Activated naive CD4-positive, alpha-beta T cell treated with anti-CD3 and anti-CD28 coated beads for 36 hours (primary cell): ENCODE measurements at places on chromosomes 1 and 21. TPM values are rescaled to one million over a fixed set of nuclear protein-coding genes. Genes with fewer than 3 reads are reported as not detected.

Gene TNNI3K
- total RNA-seq = not detected

- no peak for DNase-seq
These were observed 102.1 kb downstream of the SLC30A10 start for GRCh38 chr1:219826290-219826689.

DNA sequence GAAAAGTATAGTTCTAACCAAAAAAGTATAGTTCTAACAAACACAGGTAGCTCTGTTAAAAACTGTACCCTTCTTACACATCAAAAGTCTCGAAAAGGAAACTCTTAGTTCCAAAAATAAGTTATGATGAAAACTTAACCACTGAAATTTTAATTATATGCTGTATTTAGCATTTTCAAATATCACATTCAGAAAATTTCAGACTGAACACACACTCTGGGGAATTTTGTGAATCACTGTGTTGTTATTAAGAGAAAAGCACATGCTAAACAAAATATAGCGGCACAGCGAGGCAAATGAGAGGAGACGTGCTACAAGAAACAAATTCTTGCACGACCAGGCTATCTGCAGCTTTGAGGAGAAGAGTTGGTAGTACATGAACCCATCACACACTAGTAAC, 30.4 kb downstream of the VAV3 start:
- DNase-seq = peak; percentile 30

Gene OR2AK2
- total RNA-seq = not detected

Gene S100A7
- not detected for total RNA-seq

GRCh38 chr1:235741294-235741693, 91.7 kb upstream of the GNG4 start:
- no peak for DNase-seq

Gene FAM72C
- 43.3 TPM for total RNA-seq

DNA sequence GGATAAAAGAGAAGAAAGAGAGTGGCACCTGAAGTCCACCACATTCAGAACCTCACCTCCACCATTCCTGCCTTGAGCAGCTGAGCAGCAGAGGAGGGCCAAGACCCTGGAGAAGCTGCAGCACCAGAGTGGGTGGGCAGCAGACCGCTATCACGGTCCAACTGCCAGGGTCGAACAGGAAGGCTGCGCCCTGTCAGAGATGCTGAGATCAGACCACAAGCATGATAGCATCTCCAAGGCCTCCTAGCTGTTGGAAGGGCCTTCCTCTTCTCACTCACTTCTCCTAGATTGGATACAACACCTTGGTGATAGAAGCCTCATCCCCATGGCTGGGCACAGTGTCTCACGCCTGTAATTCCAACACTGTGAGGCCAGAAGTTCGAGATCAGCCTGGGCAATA, 12.1 kb upstream of the SLC45A3 start:
- no peak for DNase-seq

Gene MAP3K21
- 2.0 TPM for total RNA-seq

DNA sequence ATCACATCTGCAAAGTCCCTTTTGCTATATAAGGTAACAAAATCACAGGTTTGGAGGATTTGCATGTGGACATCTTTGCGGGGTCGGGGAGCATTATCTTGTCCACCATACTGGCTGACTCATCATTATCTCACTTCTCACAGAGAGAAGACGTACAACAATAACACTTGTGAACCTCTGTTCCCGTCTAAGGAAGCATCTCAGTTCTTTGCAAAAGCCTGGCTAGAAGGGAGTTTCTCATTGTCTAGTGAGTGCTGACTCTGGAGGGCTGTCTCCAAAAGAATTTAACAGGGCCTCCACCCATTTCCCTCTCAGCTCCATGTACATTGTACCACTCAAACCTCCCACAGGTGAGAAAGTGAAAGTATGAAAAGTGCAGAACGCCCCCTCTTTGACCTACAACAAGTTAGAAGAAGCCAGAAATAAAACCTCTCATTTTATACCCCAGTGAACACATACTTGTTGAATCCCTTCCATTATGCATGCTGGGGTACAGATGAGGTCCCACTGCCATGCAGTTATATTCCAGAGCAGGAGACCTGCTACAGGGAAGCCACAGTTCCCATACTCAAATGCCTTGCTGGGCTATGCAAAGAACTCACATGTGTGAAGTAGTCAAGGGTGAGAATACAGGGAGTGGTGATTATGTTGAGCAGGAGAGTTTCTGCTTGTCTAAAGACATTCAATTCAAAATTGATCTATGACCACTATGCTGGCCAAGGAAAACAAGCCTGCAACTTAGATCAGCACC, 121.7 kb upstream of the PRDX6 start:
- DNase-seq = no peak

Gene GPX7
- 20.4 TPM for total RNA-seq

- no peak for DNase-seq
These were observed 13.9 kb downstream of the OR14I1 start for GRCh38 chr1:248688527-248689298.
